ENCODE measurements at places on chromosomes 13 and 19.

GRCh38 chr13:74136084-74136658, 2.0 kb upstream of the KLF12 start:
- DNase-seq: peak; percentile 15

DNA sequence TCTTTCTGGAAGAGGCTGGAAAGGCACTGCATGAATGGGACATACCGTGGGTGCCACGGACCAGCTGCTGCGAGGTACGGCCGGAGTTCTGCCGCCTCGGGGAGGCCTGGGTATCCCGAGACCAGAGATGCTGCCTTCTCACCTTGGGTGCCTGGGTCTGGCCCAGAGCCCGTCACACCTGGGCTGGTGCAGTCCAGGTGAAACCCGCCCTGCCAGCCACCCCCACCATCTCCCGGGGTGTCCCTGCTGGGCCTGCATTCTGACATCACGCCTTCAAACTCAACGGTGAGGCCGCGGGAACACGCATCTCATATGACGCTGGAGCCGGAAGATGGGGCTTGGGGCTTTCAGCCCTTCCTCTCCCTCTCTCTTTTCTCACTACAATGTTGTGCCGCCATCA, 98.0 kb downstream of the GADD45B start:
- no peak for DNase-seq

- DNase-seq: no peak
Measured at GRCh38 chr19:7509625-7510024, 6.3 kb upstream of the ZNF358 start.

DNA sequence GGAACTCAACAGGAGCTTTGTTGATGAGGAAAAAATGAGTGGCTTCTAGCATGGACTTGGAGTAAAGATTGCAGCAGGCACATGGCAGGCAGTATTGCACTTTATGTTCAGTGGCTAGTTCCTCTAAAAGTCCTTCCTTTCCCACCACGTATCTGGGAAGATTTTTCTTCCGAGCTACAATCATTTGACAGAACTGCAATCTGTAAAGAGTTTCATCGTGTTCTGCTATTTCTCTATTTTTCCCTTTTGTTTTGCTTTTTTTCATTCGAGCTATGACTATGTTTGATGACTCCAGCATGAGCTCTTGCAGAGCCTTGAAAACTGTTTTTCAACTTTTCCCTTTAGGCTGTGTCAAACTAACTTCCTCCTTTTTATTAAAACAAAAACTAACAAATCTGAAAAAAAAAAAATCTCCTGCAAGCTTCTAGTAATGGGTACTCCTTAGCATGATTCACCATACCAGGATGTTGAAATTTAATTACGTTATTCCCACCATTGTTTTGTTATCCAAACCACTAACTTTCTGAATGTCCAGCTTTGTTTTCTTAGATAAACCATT, 12.3 kb downstream of the CLDN10 start:
- DNase-seq: no peak

DNA sequence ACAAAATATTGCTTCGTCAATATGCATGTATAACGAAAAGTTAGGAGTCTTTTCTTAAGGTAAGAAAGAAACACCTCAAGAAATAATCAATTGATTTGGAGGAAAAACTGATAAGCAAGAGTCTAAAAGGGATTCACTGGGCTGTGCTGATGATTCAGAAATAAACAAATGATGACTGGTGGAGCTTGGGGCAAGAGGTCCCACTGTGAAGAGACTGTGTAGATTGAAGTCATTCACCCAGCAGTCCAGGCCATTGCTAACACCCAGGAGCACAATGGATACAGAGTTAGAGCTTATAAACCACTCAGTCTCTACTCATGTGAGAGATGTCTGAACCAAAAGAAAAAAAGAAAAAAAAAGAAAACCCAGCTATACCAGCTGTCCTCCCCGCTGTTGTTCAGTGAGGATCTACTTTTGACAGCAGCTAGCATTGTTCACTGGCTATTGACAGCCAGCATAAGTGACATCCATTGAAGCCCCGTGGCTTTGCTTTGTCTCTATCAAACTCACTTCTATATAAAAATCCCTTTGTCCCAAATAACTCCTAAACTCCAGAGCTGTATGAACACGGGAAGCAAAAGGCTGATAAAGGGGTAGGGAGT, 255.5 kb downstream of the KCTD12 start:
- DNase-seq: no peak

DNA sequence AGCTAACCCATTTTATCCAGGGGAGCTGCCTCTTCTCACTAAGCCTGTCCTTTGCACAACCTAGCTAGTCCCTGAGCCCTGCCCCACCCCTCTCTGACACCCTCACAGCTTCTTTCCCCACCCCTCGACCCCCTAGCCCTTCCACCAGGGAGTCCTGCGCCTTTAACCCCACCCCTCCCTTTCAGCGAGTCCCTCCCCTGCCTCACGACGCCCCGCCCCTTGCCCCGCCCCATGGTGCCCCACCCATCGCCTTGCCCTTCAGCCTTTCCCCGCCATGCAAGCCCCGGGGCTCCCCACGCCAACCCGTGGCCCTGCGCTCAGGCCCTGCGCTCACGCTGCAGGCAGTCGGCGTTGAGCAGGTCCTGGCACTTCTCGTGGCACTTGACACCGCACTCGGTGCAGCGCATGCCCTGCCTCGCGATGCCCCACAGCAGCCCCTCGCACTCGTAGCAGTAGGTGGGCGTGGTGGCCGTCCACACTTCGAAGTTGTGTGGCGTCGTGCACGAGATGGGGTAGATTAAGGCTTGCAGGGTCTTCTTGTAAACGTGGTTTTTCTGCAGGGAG, 40.0 kb downstream of the UNC13A start:
- DNase-seq: no peak

DNA sequence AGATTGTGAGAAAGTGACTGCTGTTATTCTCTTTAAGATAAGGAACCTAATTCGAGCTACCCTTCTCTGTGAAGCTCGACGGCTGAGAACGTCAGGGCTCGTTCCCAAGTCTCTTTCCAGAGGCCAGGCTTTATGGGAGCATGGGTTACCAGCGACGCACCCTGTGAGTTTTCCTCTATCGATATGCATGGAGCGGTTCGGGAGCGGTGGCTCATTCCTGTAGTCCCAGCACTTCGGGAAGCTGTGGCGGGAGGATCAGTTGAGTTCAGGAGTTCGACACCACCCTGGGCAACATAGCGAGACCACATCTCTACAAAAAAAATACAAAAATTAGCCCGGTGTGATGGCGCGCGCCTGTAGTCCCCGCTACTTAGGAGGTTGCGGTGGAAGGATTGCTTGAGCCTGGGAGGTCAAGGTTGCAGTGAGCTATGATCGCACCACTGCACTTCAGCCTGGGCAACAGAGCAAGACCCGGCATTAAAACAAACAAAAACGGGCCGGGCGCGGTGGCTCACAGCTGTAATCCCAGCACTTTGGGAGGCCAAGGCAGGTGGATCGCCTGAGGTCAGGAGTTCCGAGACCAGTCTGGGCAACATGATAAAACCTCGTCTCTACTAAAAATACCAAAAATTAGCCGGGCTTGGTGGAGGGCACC, 681 bp upstream of the ZNF606 start:
- no peak for DNase-seq

DNA sequence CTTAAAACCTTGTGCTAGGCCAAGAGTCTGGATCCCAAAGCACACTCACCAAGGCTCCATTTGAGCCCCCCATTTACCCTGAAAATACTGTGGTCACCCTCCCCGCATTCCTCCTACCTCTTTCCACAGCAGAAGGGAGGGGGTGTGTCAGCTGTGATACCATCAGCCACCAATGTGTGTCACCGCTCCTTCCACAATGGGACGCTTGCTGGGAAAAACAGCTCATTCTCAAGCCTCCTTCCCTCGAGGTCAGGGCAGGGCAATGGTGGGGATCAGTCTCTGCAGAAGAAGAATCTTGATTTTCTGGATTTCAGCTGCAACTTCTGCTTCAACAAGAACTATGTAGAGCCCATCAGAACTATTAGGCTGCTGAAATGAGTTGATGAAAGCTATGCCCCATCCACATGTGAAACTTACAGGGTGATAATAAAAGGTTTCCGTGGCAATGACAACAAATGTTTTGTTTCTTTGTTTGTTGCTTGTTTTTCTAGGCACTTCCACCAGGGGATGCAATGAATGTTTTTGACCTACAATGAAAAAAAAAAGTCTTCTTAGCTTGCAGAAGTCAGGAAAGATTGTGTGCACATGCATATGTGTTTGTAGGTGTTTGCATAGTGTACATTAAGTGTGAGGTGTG, 26.4 kb upstream of the ZNF507 start:
- no peak for DNase-seq

DNA sequence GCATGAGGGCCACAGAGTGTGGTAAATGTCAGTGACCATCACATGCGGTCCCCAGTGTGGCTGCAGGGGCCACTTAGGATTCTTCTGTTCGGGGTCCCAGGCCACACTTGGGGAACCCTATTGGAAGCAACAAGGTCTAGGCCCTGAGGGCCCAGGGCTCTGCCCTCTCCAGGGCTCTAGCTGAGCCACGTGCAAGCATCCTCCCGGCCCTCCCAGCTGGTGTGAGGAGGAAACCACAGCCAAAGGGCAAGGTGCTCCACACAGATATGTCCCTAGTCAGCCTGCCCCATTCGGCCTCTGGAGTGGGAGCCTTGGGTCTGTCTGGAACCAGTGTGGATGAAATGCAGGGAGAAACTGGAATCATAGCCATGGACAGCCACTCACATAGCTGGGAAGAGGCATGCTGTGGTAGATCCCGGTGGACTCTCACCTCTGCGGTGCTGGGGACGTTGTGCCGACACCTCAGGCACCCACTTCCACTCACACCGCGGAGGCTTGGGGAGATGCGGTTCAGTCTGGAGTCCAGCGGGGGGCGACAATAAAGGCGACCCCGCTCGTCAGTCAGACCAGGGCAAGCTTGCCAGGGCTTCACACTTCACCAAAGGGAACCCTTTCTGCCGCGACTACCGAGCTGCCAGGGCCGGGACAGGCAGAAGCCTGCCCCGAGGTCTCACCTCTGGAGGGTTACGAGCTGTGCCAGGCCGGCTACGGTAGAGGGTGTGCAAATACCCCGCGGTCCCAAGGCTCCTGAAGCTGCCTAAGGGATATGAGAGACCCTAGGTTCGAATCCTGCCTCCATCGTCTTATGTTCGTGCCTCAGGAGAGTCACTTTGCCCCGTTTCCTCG, 4.3 kb upstream of the ZNF497 start:
- no peak for DNase-seq

- DNase-seq: no peak
Measured at GRCh38 chr19:15995536-15995935, 46.7 kb downstream of the OR10H4 start.

DNA sequence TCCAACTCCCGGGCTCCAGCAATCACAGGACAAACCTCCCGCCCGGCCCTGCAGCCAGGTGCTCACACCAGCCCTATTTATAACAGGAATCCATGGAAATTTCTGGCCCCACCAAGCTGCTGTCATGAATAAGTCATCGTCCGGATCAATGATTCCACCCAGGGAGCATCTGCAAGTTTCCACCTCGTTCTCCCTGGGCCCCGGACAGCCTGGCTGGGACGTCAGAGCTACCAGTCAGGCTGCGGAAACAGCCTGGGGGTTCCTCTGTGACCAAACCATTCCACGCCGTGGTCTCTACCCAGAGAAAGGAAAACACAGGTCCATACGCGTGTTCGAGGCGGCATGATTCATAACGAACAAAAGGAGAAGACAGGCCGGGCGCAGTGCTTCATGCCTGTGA, 20.7 kb upstream of the PTBP1 start:
- DNase-seq: no peak

DNA sequence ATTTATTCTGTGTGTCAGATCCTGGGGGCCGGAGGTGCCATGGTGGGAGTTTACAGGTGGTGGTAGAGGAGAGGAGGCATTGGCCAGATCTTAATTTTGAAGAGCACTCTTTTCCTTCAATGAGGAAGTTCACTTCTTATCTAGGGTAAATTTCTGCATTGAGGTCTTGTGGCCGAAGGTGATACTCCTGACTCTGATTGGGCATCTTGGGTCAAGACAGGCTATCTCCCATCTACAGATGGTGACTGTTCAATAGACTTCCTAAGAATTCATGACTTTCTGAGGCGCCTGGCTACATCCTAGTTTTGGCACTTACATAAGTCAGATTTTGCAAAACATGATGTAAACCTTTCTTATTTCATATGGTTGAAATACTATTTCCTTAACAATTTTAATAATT, 135.2 kb downstream of the SUCLA2 start:
- DNase-seq: no peak

- DNase-seq: no peak
Measured at GRCh38 chr13:26590951-26591350, 33.5 kb downstream of the WASF3 start.

- DNase-seq: no peak
Measured at GRCh38 chr13:36778083-36778671, 40.8 kb upstream of the RFXAP start.

- DNase-seq: no peak
Measured at GRCh38 chr13:31797154-31797775, 57.9 kb downstream of the RXFP2 start.

- DNase-seq: no peak
Measured at GRCh38 chr13:111966933-111967332, 100.0 kb upstream of the SOX1 start.

DNA sequence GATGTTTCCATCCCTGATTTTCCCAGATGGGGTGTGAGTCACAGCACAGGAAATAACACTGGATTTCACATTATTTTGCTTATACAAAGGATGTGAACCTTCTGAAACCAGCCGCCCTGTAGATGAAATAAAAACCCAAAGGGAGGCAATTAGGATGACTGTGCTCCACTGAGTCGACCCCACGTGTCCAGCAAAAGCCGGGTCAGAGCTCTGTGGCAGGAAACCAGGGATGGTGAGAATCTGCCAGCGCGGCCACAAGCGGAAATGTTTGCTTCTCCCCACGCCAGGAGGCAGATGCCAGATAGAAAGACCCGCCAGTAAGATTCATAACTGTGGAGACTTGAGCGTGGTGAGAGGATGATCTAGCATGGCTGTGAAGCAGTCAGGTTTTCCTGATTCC, 764.4 kb downstream of the LIG4 start:
- DNase-seq: peak; percentile 12

GRCh38 chr19:56252699-56253422, 19.7 kb upstream of the EDDM13 start:
- DNase-seq: peak; percentile 82

DNA sequence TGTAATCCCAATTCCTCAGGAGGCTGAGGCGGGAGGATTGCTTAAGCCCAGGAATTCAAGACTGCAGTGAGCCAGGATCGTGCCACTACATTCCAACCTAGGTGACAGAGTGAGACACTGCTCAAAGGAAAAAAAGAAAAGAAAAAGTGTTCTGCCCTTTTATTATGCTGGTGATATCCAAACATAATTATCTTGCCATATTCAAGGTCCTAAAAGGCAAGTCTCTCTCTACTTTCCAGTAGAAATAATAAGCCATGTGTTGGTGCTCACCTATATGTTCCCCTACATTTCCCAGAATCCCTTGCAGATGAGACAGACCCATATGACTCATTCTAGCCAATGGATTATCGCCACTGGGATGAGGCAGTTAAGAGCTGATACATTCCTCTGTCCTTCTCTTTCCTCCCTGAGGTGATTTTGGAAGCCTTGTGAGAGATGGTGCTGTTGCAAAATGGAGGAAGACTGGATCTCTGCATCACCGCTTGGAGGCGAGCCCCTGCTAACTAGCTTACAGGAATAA, 58.3 kb upstream of the MRI1 start:
- no peak for DNase-seq
